ENCODE measurements at places on chromosomes 4 and X. TPM values are rescaled to one million over a fixed set of nuclear protein-coding genes. Genes with fewer than 3 reads are reported as not detected.

BANK1 gene
- total RNA-seq, result 1.5 TPM

SPON2 gene
- total RNA-seq, result 72.2 TPM

RADX gene
- 5.4 TPM for total RNA-seq

PIR gene
- total RNA-seq, result 24.1 TPM

BTK gene
- total RNA-seq, result 4.4 TPM

TXK gene
- 8.1 TPM for total RNA-seq

GAGE12H gene
- total RNA-seq, result not detected

PYURF gene
- total RNA-seq, result 121 TPM

PLP1 gene
- 8.8 TPM for total RNA-seq

SERTM2 gene
- total RNA-seq, result 28.2 TPM

USP17L20 gene
- total RNA-seq, result not detected

MAGEB2 gene
- not detected for total RNA-seq

C4orf50 gene
- 0.49 TPM for total RNA-seq

NHS gene
- total RNA-seq, result 8.3 TPM

VCX3A gene
- not detected for total RNA-seq

CXorf65 gene
- total RNA-seq, result not detected

BDH2 gene
- total RNA-seq, result 42.0 TPM

CACNA1F gene
- 0.25 TPM for total RNA-seq

ADGRL3 gene
- total RNA-seq, result 16.9 TPM

FGF2 gene
- 12.0 TPM for total RNA-seq

MAB21L2 gene
- 0.25 TPM for total RNA-seq

AKAP14 gene
- not detected for total RNA-seq

C4orf51 gene
- not detected for total RNA-seq

HHIP gene
- 0.25 TPM for total RNA-seq

MAGEC1 gene
- total RNA-seq, result not detected

DUX4 gene
- total RNA-seq, result not detected

GATA1 gene
- total RNA-seq, result 1.2 TPM

PDZD4 gene
- 10.3 TPM for total RNA-seq

C1QTNF7 gene
- 12.0 TPM for total RNA-seq

ENPEP gene
- 5.2 TPM for total RNA-seq

CPE gene
- 103 TPM for total RNA-seq

CFAP47 gene
- total RNA-seq, result not detected

HSFX1 gene
- total RNA-seq, result 1.2 TPM

VCX3B gene
- total RNA-seq, result not detected

NXF2B gene
- not detected for total RNA-seq

CHST7 gene
- total RNA-seq, result 20.6 TPM

NLGN3 gene
- total RNA-seq, result 1.7 TPM

SOX3 gene
- not detected for total RNA-seq

ATP8A1 gene
- 10.8 TPM for total RNA-seq

STATH gene
- total RNA-seq, result not detected

IL3RA gene
- 7.9 TPM for total RNA-seq

MAGED1 gene
- total RNA-seq, result 50.1 TPM

PPP4R3C gene
- not detected for total RNA-seq

SRPX gene
- 118 TPM for total RNA-seq

FGB gene
- total RNA-seq, result not detected

EFHC2 gene
- total RNA-seq, result 3.2 TPM

PROM1 gene
- not detected for total RNA-seq

ZNF518B gene
- 38.3 TPM for total RNA-seq

MAGEA4 gene
- total RNA-seq, result not detected

DCAF8L1 gene
- total RNA-seq, result not detected

ADH7 gene
- 11.8 TPM for total RNA-seq

CENPVL2 gene
- not detected for total RNA-seq

PABPC1L2B gene
- not detected for total RNA-seq

SFRP2 gene
- 49.8 TPM for total RNA-seq

MAGEA2B gene
- not detected for total RNA-seq

Data from vagina (tissue), 2 donors.